Kidney (tissue), 22 donors: ENCODE measurements at places on chromosomes 1 and 21. TPM values are rescaled to one million over a fixed set of nuclear protein-coding genes. Genes with fewer than 3 reads are reported as not detected.
A peak's percentile ranks its signal among the peaks of the same experiment; 100 is the strongest.

SEMA4A gene
- 45.9 TPM for total RNA-seq

TRABD2B gene
- 62.0 TPM for total RNA-seq

- H3K4me3 ChIP-seq: no peak overlapping the region
- H3K27ac ChIP-seq: no peak overlapping the region
- no peaks in the 10 kb centered on the region for H3K27me3 ChIP-seq
- DNase-seq: no peak
These were observed 9.3 kb upstream of the TSNAX start for GRCh38 chr1:231519166-231519565.

DNA sequence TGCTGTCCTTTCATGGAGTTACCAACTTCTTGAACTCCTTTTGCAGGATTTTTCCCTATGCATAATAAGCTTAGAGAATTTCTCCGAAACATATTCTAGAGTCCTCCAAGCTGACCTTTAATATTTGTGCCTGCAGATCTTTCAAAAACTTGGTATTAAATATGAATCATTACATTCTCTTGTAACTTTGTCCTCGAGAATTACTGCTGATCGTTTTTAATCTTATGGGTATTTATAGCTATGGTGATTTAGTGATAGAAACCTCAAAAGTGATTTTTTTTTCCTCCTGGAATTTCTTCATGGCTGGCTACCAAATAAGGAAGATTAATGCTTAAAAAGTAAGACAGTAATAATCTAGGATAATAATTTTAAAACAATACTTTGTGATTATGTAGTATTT lies 39.1 kb downstream of the MAP3K21 start:
- H3K4me3 ChIP-seq: no peak overlapping the region
- H3K27me3 ChIP-seq: no peaks in the 10 kb centered on the region
- H3K4me1 ChIP-seq: peaks cover 13% of the 10 kb centered on the region
- H3K27ac ChIP-seq: no peak overlapping the region

- H3K27ac ChIP-seq: no peak overlapping the region
- peaks cover 2% of the 10 kb centered on the region for H3K4me1 ChIP-seq
- DNase-seq: no peak
- no peaks in the 10 kb centered on the region for H3K27me3 ChIP-seq
- H3K4me3 ChIP-seq: no peak overlapping the region
These were observed 59.5 kb upstream of the ADARB1 start for GRCh38 chr21:45014747-45015468.

GRCh38 chr1:214458541-214458940 lies 92.9 kb downstream of the PTPN14 start:
- no peaks in the 10 kb centered on the region for H3K4me1 ChIP-seq
- DNase-seq: no peak
- H3K36me3 ChIP-seq: no peaks in the 10 kb centered on the region

ROR1 gene
- total RNA-seq: 8.0 TPM

PKP1 gene
- total RNA-seq: 0.63 TPM

- H3K27ac ChIP-seq: no peak overlapping the region
- no peak overlapping the region for H3K4me3 ChIP-seq
- H3K4me1 ChIP-seq: peaks cover 34% of the 10 kb centered on the region
- no peak for DNase-seq
- no peaks in the 10 kb centered on the region for H3K27me3 ChIP-seq
- no peaks in the 10 kb centered on the region for H3K36me3 ChIP-seq
These were observed 59.0 kb upstream of the MACF1 start for GRCh38 chr1:39145331-39145965.

DNA sequence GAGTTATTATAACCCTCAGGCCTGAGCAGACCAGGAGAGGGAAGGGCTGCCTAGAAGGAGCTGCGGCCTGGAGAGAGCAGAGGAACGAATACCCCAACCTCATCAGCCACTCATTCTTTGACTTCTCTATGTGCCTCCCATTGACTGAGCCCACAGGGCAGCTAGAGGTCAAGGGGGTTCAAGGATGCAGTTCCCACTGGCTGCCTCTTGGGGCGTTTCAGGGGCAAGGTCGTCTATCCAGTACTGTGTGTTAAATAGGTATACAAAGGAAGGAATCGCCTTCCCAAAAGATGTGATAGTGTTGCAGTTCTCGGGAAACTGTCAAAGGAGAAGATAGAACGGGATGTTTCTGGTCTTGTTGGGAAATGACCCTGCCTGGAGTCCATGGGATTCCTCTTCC lies 250.6 kb downstream of the PRDM2 start:
- H3K4me3 ChIP-seq: no peak overlapping the region
- no peaks in the 10 kb centered on the region for H3K27me3 ChIP-seq
- no peaks in the 10 kb centered on the region for H3K4me1 ChIP-seq

- no peaks in the 10 kb centered on the region for H3K27me3 ChIP-seq
- DNase-seq: no peak
- peaks cover 22% of the 10 kb centered on the region for H3K36me3 ChIP-seq
- H3K4me3 ChIP-seq: no peak overlapping the region
- H3K27ac ChIP-seq: no peak overlapping the region
These were observed 11.0 kb downstream of the ICMT start for GRCh38 chr1:6224718-6225117.

GRCh38 chr1:210239349-210240111 lies 6.9 kb downstream of the SERTAD4 start:
- DNase-seq: peak; percentile 63
- H3K27me3 ChIP-seq: no peaks in the 10 kb centered on the region
- no peak overlapping the region for H3K4me3 ChIP-seq

DNA sequence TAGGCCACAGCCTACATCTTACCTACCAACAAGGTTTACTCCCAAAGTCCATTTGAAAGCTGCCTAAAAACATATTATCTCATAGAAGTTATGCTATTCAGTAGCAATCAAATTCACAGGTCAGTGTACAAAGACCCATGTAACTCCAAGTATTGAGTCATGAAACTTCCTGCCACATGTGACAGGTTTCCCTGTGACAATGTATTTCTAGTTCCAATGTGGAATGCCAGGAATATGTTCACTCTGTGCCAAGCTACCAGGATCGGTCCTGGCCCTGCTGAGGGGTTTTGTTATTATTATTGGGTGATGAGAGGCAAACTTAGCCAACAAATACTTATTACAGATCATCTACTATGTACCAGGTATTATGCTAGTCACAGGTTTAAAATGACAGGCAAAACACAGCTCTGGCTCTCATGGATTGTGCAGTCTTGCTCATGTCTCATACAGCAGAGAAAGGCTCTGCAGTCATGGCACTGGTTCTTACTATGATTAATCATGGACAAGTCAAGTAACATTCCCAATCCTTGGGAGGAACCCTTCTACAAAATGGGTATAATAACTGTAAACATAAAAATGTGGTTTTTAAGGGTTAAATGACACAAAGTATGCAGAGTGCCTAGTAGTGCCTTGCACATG lies 22.5 kb downstream of the DPH5 start:
- DNase-seq: no peak
- H3K4me3 ChIP-seq: no peak overlapping the region
- H3K27ac ChIP-seq: no peak overlapping the region
- no peaks in the 10 kb centered on the region for H3K27me3 ChIP-seq

GRCh38 chr1:26291433-26291832 lies 11.5 kb downstream of the SH3BGRL3 start:
- DNase-seq: no peak
- no peaks in the 10 kb centered on the region for H3K36me3 ChIP-seq
- no peaks in the 10 kb centered on the region for H3K27me3 ChIP-seq
- H3K4me1 ChIP-seq: peaks cover 5% of the 10 kb centered on the region

DNA sequence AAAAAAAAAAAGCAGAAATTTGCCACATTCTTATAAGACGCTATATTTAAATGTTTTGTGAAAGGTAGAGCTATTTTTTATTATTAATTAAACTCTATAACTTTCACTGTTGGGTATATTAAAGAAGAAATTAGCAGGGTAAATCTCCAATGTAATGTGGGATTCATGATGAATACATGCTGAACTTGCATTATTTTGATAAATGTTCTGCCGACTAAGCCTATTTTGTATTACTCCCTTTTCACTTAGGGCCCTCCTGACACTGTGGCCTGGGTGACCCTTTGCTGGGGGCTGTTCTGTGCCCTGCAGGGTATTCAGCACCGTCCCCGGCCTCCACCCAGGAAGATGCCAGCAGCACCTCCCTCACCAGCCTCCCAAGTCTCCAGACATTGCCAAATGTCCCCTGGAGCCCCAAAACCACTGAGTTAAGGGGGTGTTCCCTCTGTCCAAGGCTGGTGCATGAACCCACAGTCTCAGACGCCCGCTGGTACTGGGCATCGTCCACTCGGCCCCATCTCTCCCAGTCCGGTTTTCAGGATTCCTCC lies 22.5 kb downstream of the RSPH1 start:
- no peak overlapping the region for H3K4me3 ChIP-seq
- peaks cover 6% of the 10 kb centered on the region for H3K4me1 ChIP-seq
- peak overlapping the region; percentile 14 for H3K27ac ChIP-seq
- no peak for DNase-seq
- H3K36me3 ChIP-seq: no peaks in the 10 kb centered on the region

GRCh38 chr21:28018213-28018612 lies 974.5 kb downstream of the LTN1 start:
- H3K4me3 ChIP-seq: no peak overlapping the region
- H3K27ac ChIP-seq: no peak overlapping the region
- H3K27me3 ChIP-seq: no peaks in the 10 kb centered on the region
- H3K36me3 ChIP-seq: no peaks in the 10 kb centered on the region
- DNase-seq: no peak

- H3K27me3 ChIP-seq: no peaks in the 10 kb centered on the region
- H3K4me3 ChIP-seq: no peak overlapping the region
- H3K4me1 ChIP-seq: peaks cover 6% of the 10 kb centered on the region
- no peak for DNase-seq
These were observed 12.3 kb downstream of the ATP2B4 start for GRCh38 chr1:203638950-203639349.

- no peaks in the 10 kb centered on the region for H3K36me3 ChIP-seq
- H3K4me1 ChIP-seq: no peaks in the 10 kb centered on the region
- peak overlapping the region; percentile 89 for H3K27ac ChIP-seq
- H3K4me3 ChIP-seq: peak overlapping the region; percentile 89
- no peaks in the 10 kb centered on the region for H3K27me3 ChIP-seq
These were observed 482 bp downstream of the TM2D1 start for GRCh38 chr1:61724506-61724812.

RBP7 gene
- total RNA-seq: 21.2 TPM

- H3K4me3 ChIP-seq: no peak overlapping the region
- no peak for DNase-seq
- peaks cover 8% of the 10 kb centered on the region for H3K36me3 ChIP-seq
- H3K27ac ChIP-seq: no peak overlapping the region
These were observed 4.8 kb downstream of the TSNAX start for GRCh38 chr1:231533240-231533639.

DNA sequence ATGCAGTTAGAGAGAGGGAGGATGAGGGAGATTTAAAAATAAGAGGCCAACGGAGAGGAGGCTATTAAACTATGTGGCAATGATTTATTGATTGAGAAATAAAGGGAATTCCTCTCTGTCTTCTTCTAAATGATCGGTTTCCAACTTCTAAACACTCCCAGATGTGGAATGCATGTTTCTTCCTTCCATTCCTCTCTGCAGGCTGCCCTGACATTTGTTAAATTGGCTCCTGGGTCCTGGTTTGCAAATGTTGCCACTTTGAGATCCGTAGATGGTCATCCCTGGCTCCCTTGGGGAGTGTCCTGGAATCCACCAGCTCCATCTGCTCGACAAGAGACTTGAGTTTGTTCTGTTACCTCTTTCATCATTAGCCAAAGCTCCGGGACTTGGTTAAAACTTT lies 10.3 kb upstream of the C1orf198 start:
- H3K27me3 ChIP-seq: no peaks in the 10 kb centered on the region
- DNase-seq: no peak
- no peak overlapping the region for H3K4me3 ChIP-seq
- H3K4me1 ChIP-seq: no peaks in the 10 kb centered on the region

DNA sequence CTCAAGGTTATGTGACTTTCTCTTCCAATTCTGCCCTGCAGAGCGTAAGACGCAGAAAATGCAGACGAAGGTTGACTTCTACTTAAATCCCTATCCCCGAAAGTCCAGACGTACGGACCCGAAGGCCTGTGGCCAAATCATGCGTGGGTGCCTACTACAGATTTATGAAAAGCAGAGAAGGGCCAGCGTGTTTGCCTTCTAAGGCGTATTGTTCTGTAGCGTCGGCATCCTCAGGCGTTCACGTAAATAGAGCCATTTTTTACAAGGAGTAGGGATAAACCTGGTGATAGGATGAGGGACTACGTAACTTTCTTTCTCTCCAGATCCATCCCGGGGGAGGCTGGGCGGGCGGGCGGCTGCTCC lies 222 bp upstream of the GIPC2 start:
- peaks cover 4% of the 10 kb centered on the region for H3K4me1 ChIP-seq
- peaks cover 6% of the 10 kb centered on the region for H3K27me3 ChIP-seq
- no peaks in the 10 kb centered on the region for H3K36me3 ChIP-seq
- H3K4me3 ChIP-seq: peak overlapping the region; percentile 84

SERPINC1 gene
- total RNA-seq: 0.41 TPM

- H3K36me3 ChIP-seq: no peaks in the 10 kb centered on the region
- no peak for DNase-seq
- no peak overlapping the region for H3K27ac ChIP-seq
- no peak overlapping the region for H3K4me3 ChIP-seq
- H3K27me3 ChIP-seq: no peaks in the 10 kb centered on the region
These were observed 82.8 kb upstream of the ST6GALNAC5 start for GRCh38 chr1:76784502-76784901.
